Aorta (tissue), 5 donors: ENCODE measurements at places on chromosomes 6 and 20. TPM values are rescaled to one million over a fixed set of nuclear protein-coding genes. Genes with fewer than 3 reads are reported as not detected.

- no peak for DNase-seq
Observed at GRCh38 chr20:46150943-46151342, 32.8 kb downstream of the CD40 start.

GRCh38 chr6:101397199-101397598 is 3.7 kb downstream of the GRIK2 start:
- DNase-seq: no peak

Gene DNPH1
- 87.4 TPM for polyA plus RNA-seq

GRCh38 chr6:170038708-170039107 is 252.2 kb downstream of the DLL1 start:
- DNase-seq: no peak

GRCh38 chr20:39885975-39886649 is 802.9 kb downstream of the MAFB start:
- DNase-seq: peak; percentile 81

- no peak for DNase-seq
Observed at GRCh38 chr20:44924541-44924940, 14.7 kb downstream of the PABPC1L start.

DNA sequence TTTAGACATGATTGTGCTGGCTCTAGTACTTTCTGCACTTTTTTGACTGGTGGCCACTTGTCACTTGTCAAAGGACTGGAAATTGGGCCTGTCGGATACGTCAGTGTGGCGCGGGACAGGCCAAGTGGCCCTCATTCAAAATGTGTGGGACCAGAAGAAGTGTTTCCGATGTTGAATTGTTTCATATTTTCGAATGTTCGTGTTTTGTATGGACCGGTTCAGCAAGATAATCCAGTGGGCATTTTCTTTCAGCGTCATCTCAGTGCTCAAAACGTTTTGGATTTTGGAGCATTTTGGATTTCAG is 3.5 kb downstream of the KIF25 start:
- no peak for DNase-seq

GRCh38 chr6:163249651-163250101 is 164.8 kb upstream of the QKI start:
- no peak for DNase-seq

DNA sequence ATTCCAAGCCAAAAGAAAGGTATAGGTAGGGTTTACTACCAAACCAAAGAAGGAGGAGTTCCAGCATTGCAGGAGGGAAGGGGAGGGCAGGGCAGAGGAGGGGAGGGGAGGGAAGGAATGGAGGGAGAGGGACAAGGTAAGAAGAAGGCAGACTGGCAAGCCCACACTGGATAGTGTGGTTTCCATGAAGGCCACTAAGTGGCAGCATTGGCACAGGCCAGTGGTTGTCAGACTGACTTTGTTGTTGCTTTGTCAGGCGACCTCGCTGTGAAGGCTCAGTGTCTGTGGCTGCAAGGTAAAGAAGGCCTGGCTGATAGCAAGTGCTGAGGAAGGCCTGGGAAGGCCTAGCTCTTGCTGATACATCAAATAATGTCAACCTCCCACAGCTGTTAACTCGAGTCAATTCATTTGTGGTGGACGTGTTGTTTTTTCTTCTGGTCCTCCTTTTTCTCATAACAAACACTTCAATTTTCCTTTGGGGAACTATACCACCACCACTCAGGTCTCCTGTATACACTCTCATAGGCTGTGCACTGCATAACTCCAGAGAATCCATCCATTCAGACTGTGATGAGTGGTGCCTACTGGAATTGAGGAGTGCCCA is 7.7 kb upstream of the ZNF334 start:
- DNase-seq: peak; percentile 53

GRCh38 chr6:99178168-99178567 is 171.3 kb downstream of the FAXC start:
- DNase-seq: no peak

- no peak for DNase-seq
Observed at GRCh38 chr6:144667532-144668503, 382.7 kb downstream of the UTRN start.
